ENCODE measurements at places on chromosomes 7 and 10.
A peak's percentile ranks its signal among the peaks of the same experiment; 100 is the strongest.

- peak; percentile 35 for DNase-seq
Measured at GRCh38 chr10:27626890-27627289, 118.7 kb downstream of the MKX start.

- no peak for DNase-seq
Measured at GRCh38 chr10:127989481-127990012, 82.6 kb downstream of the PTPRE start.

GRCh38 chr7:16822029-16822428 is 17.2 kb upstream of the AGR2 start:
- no peak for DNase-seq

GRCh38 chr7:120813546-120814252 is 44.2 kb downstream of the TSPAN12 start:
- DNase-seq, result no peak

DNA sequence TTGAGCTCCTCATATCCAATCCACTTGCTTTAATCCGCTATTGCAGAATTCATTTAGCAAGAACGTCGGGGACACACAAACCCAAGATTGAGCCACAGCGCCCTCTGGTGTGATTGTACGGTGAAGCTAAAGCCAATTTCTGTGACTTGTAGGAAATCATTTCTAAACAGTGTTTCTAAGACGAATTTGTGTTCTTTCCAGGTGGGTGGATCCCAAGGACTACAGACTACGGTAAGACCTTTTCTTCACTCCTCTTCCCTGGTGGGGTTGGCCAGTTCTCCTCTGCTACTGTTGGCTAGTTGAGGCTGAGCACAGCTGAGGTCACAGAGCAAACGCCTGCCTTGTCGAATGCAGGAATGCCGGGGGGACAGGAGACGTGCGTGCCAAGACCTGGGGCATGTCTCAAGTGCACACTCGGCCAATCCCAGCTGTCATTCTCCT is 5.2 kb downstream of the DMBT1 start:
- peak; percentile 85 for DNase-seq

DNA sequence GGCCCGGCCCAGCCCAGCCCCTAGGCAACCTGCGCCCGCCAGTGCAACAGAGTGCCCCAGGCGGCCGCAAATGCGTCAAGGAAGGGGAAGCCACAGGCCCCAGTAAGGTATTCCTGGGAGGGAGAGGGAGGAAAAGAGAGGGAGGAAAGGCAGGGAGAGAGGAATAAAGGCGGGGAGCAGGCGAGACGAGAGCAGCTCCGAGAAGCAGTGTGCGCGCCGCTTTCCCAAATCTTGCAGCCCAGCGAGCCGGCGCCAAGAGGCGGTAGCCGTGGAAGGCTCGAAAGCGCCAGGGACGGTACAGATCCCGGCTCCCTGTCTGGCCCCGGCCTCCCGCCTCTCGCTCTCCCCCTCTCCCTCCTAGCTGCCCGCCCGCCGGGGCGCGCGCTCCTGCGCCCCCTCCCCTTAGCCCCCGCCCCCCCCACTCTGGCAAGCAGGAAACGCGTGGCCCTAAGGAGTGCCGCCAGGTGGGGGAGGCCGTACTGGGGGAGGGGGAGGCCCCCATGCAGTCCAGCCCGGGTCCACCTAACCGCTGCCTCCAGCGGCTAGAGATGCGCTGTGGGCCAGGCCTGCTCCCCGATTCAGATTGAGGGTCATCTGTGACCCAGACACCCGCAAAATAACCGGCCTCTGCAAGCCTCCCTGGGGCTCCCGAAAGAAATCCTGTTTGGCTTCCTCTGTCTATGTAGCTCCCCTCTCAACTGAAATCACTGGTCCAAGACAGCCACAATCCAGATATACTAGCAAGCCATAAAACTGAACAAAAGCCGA is 4.3 kb downstream of the HOXA10 start:
- peak; percentile 12 for DNase-seq

GRCh38 chr7:47325337-47325736 is 256.6 kb downstream of the TNS3 start:
- no peak for DNase-seq

DNA sequence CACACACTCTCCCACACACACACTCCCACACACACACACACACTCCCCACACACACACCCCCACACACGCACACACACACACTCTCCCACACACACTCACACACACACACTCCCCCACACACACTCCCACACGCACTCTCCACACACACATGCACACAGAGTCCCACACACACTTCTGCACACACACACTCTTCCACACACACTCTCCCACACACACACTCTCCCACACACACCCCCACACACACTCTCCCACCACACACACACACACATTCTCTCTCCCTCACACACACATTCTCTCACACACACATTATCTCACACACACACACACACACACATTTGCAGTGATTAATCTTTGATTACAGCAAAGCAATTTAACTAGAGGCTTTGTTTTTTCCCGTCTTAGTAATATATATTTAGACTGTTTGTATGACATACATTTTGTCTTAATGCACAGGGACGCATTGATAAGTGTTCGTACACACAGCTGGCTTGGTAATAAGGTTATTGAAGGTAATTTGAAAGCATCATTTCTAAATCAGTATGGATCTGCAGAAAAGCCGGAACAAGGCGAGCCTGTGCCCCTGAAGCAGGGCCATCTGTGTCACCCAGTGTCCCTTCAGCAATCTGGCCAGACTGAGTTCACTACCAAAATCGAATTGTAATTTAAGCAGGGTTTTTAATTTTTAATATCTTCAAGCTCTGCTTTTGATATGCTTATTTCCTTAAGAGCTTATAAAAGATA is 69.9 kb upstream of the SH2B2 start:
- DNase-seq, result no peak

- peak; percentile 58 for DNase-seq
Measured at GRCh38 chr7:2051707-2052656, 180.8 kb downstream of the MAD1L1 start.

DNA sequence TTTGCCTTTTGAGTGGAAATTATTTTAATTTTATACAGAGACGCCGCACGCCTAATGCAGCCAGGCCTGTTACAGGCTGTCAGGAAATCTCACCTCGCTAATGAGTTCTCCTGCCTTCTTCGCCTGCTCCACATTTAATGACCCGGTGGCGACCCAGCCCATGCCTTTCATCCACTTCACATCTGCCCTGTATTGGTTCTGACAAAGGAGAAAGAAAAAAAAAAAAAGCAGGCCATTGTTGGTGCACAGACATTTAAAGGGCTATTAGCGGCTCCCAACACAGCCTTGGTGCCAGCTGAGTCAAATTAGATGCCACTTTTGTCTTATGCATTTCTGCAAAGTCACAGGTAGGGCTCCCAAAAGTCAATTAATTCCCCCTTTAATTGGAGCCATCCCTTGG is 43.3 kb downstream of the NRAP start:
- DNase-seq, result no peak

- DNase-seq, result no peak
Measured at GRCh38 chr7:70529914-70530585, 601.9 kb upstream of the GALNT17 start.

DNA sequence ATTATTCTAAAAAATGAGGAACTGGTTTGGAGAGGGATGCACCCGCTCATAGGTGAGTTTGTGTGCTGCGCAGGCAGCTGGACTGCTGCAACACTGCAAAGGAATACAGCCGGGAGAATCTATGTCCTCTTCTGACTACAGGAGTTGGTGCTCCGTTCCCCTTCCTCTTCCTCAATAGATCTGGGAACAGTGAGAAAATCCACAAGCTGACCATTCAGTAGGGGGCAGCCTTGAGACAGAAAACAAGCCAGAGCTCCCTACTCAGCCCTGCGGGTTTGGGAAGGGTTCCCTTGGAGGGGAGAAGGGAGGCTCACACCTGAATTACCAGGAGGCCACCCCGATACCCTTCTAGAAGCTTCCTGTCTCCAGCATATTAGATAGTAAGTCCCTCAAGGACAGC is 87.3 kb upstream of the FOXI2 start:
- no peak for DNase-seq

DNA sequence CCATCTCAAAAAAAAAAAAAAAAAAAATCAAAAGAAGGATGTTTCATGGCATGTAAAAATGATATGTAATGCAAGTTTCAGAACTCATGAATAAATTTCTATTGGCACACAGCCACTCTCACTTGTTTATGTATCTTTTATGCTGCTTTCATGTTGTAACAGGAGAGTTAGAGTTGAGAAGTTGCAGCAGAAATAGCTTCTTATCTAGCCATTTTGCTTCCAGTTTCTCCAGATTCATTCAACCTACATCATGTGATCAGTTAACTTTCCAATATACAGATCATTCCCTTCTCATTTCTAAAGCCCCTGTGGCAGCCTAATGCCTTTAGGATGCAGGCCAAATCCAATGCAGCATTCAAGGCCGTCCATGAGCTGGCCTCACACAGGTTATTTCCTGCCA is 30.4 kb downstream of the ZNF786 start:
- no peak for DNase-seq

DNA sequence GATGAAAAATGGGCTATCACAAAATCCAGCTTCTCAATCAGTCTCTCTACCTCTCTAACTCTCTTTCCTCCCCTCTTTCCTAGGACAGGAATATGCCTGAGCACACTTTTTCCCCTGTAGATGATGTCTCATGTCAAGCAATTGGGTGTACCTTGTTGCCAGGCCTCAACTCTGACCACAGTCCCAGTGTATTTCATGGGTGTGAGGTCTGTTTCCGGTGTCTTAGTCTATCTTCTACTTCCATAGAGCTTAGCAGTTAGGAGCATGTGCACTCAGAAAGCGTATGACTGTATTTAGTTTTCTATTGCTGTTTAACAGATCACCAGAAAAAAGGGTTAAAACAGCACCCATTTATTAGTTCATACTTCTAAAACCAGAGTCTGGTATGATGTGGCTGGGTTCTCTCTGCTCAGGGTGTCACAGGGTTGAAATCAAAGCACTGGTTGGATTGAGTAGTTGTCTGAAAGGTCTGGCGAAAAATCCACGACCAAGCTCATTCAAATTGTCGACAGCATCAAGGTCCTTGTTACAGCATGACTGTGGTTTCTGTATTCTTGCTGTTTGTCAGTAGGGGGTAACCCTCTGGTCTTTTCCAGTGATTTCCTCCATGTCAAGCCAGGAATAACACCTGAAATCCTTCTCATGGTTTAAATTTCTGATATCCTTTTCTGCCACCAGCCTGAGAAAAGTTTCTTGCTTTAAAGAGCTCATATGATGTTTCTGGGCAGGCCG is 130.0 kb downstream of the THSD7A start:
- no peak for DNase-seq

DNA sequence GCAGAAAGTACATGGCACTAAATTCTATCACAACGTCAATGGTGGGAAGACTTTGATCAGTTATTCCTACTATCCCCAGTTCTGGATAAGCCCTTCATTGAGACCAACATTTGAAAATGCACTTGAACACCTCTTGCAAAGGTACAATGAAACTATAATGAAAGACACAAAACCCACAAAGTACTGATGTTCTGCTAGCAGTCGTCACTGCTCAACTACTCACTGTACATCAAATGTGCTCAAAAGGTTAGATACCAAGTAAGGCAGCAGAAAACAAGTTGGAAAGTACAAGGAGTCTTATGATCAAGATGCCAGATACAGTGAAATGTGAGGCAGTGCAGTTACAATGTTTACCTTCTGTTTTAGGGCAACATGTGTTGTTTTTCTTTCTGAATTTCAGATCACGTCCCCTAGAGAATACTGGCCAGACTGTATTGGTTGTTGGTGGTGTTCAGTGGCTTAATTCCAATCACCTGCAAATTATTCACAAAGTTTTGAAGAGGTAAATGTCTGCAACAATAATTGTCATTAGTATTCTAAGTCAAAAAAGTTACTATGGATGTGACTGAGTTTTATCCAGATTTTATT is 62.4 kb upstream of the WNT16 start:
- DNase-seq, result no peak

DNA sequence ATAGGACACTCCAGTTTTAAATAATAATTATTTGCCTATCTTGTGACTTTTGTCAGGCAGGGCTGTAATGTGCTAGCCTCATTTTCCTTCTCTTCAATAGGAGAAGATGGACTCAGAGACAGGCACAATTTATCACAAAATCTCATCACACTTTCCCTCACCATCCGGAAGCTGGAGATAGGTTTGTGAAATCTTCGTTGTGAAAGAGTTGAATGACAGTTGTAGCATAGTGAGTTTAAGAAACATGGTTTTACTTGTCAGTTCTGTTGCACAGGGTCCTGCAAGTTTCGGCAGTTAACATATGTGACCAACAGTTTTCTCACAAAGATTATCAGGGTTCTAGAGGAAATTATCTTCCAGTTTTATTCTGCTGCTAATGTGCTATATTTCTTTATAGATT is 37.7 kb upstream of the MAP3K8 start:
- no peak for DNase-seq

- no peak for DNase-seq
Measured at GRCh38 chr7:93958216-93958615, 36.7 kb downstream of the GNG11 start.

GRCh38 chr10:74227697-74228424 is 76.8 kb downstream of the ADK start:
- no peak for DNase-seq

- no peak for DNase-seq
Measured at GRCh38 chr10:109963439-109963838, 40.1 kb upstream of the XPNPEP1 start.

GRCh38 chr7:26036092-26036491 is 115.9 kb upstream of the NFE2L3 start:
- DNase-seq, result no peak

DNA sequence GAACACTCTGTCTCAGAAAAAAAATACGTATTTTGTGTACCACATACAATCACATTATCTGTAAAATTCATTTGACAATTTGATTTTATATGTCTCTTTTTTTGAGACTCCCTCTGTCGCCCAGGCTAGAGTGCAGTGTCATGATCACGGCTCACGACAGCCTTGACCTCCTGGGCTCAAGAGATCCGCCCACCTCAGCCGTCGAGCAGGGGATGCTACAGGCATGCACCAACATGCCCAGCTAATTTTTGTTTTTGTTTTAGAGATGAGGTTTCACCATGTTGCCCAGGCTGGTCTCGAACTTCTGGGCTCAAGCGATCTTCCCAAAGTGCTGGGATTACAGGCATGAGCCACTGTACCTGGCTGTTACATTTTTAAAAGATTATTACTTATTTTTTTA is 11.6 kb upstream of the BAZ1B start:
- no peak for DNase-seq

DNA sequence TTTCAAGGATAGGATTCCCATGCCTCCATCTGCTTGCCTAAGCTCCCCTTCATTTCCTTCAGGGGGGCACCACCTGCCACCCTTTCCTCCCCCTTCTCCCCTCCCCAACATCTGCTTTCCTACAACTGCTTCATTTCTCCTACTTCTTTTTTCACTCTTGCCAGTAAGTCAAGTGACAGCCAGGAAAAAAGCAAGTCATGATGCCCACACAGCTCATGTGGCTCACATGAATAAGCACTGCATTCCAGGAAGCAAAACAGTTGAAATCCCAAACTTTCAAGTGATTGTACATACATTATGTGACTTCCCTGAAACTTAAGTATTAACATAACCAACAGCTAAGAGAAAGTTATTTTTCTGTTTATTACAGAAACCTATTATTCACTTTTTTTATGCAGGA is 78.6 kb downstream of the TNS3 start:
- no peak for DNase-seq
